Activated effector memory CD4-positive, alpha-beta T cell treated with Interleukin-2 at 50 U/mL for 16 hours (primary cell): ENCODE measurements at places on chromosomes 6 and 20.

DNA sequence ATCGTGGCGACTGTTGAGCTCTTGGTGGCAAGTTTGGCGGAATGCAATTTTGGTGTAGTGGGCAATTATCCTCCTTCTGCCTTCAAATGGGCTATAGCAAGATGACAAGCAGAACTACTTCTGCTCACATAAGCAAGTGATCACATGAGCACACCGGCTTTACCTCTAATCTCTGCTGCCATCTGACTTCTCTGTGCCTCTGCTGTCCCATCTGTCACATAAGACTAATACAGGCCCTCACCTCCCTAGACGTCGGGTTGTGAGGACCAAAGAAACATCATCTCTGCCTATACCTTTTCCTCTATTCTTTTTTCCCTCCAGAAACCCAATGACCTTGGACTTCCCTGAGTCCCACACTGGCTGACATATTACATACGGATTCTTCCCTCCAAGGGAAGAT, 13.3 kb upstream of the WTAP start:
- no peak for DNase-seq

GRCh38 chr20:34363062-34363464, at the start of gene ITCH:
Gene ITCH, plus strand, starts transcription at chr20:34363273. Its CDS starts 30,539 bp downstream, at chr20:34393812.
- DNase-seq: peak; percentile 86

GRCh38 chr20:40933758-40934157, 94.9 kb upstream of the TOP1 start:
- no peak for DNase-seq

DNA sequence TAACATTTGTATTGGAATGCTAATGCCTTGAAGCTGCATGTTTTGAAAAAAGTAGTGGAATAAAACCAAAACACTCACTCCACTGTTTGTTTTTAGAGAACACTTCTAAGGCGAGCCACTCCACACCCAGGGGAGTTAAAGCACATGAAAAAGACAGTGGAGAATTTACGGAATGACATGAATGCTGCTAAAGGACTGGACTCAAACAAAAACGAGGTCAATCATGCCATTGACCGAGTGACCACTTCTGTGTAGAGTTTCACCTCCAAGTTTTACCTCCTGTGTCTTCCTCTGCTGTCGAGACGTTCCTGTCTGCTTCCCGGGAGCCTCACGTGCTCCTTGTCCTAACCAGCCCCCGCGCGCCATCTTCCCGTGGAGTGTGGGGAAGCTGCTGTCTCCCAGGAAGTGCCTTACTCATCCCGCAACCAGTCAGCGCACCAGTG, 127.8 kb downstream of the LRRC1 start:
- no peak for DNase-seq

GRCh38 chr6:50369996-50370395, 320.3 kb upstream of the DEFB112 start:
- no peak for DNase-seq

DNA sequence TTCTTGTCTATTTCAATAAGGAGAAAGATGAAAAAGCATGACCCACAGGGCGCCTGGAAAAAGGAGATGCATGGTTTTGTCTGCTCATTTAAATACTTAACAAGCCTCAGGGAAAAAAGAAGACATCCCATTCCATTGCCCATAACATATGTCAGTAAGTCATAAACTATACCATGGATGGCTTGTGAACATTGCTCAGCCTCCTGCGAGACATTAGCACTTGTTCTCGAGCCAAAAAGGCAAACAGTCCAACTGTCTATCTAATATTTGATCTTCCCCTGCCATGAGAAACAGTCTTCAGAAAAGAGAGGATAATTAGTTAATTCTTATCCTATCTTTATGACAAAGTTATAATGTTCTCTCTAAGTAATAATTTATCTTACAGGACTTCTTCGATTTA, 527.4 kb downstream of the HACE1 start:
- DNase-seq: no peak

- no peak for DNase-seq
Observed at GRCh38 chr20:46221256-46221833, 87.0 kb downstream of the CDH22 start.

GRCh38 chr6:111367393-111368088, 115.5 kb downstream of the REV3L start:
- DNase-seq: no peak

- DNase-seq: no peak
Observed at GRCh38 chr6:101462576-101462975, 69.1 kb downstream of the GRIK2 start.
